Sciatic nerve (tissue), 2 donors: ENCODE measurements at places on chromosomes 16 and 17.

DNA sequence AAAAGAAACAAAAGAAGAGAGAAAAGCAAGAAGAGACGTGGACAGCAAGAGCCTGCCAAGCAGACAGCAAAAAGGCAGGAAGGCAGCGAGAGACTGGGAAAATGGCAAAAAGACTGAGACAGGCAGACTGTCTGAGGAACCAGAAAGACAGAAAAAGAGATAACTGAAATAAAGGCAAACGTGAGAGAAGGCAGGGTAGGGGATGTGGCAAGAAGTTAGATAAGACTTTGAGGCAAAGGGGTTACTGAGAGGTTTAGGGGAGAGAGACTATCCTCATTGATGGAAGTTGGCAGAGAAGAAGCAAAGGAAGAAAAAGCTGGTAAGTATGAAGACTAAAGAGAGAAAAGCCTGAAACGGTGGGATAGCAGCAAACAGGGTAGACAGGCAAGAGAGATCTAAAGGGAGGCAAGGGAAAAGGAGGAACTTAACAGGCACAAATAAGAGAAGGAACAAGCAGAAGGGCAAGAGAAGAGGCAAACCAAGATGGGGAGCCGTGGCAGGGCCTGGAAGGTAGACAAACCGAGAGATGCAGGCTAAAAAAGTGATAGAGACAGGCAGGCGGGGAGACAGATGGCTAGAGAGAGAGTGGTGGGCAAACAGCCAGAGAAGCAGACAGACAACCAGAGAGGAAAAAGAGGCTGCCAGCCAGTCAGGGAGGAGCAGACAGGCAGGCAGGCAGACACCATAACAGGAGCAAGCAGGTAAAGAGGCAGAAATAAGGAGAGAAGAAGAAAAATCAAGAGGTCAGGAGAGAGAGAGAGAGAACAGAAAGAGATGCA is 7.1 kb upstream of the CHD3 start:
- no peak for DNase-seq

- DNase-seq, result no peak
Observed at GRCh38 chr16:12334852-12335251, 358.3 kb downstream of the SNX29 start.

- DNase-seq, result no peak
Observed at GRCh38 chr16:68627951-68628425, 17.1 kb upstream of the CDH3 start.

GRCh38 chr17:46883871-46884520 is 32.6 kb downstream of the WNT9B start:
- no peak for DNase-seq

DNA sequence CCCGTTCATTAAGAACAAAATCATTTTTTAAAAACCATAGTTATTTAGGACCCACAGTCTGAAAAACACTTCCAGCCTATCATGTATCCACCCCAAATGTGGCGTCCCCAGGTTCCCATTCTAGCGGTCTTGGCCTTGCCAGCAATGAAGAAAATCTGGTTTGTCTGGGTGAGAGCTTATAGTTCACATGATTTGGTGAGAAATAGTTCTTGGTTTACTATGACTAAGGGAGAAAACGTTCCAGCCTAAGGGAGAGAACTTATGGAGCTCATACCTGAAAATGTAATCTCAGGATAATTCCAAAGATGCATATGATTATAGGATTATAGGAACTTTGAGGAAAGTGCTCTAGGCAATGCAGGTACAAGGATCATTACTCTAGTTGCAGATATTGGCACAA is 4.8 kb downstream of the MARVELD3 start:
- DNase-seq, result no peak

GRCh38 chr16:19294156-19294649 is 8.7 kb downstream of the CLEC19A start:
- DNase-seq, result peak; percentile 60

GRCh38 chr17:29929006-29929532 is 959 bp downstream of the SSH2 start:
- DNase-seq, result no peak

DNA sequence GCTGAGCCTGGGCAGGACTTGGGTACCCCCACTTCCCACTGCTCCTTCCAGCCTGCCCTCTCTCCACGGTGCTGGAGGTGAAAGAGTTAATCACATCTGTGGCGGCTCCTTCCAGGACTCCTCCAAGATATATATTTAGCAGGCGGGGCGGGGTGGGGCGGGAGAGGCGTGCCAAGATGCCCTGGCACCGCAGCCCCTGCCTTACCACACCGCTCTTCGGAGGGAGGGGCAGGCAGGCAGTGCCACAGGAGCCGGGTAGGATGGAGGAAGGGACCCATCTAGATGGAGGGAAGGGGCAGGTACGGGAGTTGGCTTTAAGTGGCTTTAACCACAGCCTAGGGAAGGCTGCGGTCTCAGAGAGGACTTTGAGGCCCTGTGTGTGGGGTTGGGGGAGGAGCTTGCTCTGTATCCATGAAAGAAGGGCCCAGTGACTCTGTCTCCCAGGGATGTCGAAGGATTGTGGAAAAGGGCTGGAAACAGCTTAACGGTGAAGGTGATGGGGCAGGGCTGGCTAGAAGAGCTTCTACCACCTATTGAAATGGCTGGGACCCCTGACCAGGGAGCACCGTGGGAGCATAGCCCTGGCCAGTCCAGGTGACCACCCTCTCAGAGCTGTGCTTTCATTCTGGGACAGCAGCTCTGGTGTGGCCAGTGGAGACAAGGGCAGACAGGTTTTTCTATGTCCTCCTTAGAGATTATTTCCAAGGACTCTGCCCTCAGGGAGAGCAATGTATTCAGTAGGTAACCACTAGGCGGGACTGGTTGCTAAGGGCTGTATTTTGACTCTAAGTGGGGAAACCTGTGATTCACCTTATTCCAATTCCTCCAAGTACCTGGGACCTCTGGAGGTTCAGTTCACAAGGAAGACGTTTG is 13.0 kb downstream of the GPR142 start:
- DNase-seq, result no peak

DNA sequence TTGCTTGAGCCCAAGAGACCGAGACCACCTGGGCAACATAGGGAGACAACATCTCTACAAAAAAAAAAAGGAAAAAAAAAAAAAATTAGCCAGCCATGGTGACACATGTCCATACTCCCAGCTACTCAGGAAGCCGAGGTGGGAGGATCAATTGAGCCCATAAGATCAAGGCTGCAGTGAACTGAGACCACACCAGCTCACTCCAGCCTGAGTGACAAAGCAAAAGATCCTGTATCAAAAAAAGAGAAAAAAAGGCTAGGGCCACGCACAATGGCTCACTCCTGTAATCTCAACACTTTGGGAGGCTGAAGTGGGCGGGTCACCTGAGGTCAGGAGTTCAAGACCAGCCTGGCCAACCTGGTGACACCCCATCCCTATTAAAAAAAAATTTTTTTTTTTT is 13.8 kb downstream of the SUMO2 start:
- DNase-seq, result peak; percentile 13

- no peak for DNase-seq
Observed at GRCh38 chr16:4826980-4827379, 20.1 kb downstream of the GLYR1 start.

GRCh38 chr16:54281535-54282201 is 4.9 kb downstream of the IRX3 start:
- DNase-seq, result peak; percentile 54

GRCh38 chr16:46833460-46833800 is 2.5 kb upstream of the C16orf87 start:
- no peak for DNase-seq

DNA sequence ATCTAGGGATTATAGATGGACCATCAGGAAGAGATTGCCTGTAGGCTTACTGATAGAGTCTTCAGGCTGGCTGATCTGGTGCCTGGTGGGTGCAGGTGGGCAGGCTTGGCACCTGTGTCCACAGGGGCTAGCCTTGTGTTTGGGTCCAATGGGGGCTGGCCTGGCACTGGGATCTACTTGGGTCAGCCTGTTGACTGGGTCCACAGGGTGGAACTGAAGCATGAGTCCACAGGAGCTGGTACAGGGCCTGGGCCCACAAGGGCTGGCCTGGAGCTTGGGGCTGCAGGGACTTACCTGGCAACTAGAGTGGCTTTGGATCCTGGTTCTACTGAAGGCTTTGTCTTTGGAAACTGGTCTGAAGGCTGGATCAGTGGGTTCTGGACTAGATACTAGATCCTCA is 1217.7 kb downstream of the CDH11 start:
- DNase-seq, result no peak

DNA sequence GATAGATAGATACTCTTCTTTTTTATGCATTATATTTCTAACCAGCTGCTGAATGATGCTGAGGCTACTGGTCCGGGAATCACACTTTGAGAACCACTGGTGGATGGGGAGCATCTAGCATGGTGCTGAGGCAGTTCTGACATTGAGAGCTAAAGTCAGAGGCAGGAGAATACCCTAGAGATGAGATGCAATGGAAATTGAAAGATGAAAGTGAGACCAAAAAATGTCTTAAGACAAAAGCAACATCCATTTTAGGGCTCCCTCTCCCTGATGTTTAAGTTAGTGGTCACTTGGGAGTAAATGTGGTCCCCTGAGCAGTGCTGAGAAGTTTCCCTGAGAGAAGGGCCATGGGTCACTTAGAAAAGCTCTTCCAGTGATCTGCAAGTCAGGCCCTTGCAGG is 6.8 kb downstream of the PCTP start:
- DNase-seq, result no peak

DNA sequence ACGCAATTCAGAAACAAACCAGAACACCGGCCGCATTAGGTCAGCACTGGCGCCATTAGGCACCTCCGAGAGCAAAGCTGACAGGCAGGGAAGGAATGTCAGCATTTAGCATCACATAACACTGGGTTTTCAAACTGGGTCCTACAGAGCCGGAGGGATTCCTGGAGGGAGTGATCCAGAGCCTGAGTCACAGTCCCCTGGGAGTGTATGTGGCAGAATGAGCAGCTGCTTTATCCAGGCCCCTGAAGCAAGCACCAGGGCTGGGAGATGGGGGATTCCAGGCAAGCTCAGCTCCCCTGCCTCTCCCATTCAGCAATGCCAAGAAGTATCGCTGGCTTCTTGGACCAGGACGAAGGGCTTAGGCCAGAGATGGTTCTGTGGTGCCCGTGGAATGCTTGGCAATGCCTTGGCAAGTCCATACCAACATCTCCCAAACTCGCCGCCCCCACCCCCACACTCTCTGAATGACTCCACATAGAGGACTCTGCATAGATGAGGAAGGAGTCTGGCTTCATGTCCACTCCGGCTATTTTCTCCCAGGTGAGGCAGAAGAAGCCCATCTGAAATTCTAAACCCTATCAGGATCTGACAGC is 20.4 kb downstream of the GAS7 start:
- no peak for DNase-seq

GRCh38 chr16:3873482-3874173 is 6.9 kb downstream of the CREBBP start:
- DNase-seq, result no peak

DNA sequence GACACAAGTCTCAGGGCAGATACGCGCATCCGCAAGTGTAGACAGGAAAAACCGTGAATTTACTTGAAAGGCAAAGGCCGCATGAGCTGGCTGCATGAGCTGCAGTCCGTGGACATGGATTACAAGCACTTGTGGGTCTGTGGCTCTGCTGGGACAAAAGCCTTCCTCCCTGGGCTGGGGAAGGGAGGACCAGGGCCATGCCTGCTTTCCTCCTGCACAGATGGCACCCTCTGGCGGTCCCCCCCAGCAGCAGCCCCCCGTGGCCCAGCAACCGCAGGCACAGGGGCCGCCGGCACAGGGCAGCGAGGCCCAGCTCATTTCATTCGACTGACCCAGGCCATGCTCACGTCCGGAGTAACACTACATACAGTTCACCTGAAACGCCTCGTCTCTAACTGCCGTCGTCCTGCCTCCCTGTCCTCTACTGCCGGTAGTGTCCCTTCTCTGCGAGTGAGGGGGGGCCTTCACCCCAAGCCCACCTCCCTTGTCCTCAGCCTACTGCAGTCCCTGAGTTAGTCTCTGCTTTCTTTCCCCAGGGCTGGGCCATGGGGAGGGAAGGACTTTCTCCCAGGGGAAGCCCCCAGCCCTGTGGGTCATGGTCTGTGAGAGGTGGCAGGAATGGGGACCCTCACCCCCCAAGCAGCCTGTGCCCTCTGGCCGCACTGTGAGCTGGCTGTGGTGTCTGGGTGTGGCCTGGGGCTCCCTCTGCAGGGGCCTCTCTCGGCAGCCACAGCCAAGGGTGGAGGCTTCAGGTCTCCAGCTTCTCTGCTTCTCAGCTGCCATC is 1.7 kb upstream of the MRPL12 start:
- DNase-seq, result no peak

- DNase-seq, result no peak
Observed at GRCh38 chr17:17525956-17526355, 29.8 kb upstream of the RASD1 start.

GRCh38 chr17:81583589-81584342 is 31.6 kb upstream of the FAAP100 start:
- no peak for DNase-seq

- no peak for DNase-seq
Observed at GRCh38 chr16:78381060-78381459, 281.6 kb downstream of the WWOX start.

GRCh38 chr16:23962001-23962400 is 126.2 kb downstream of the PRKCB start:
- no peak for DNase-seq

- peak; percentile 77 for DNase-seq
Observed at GRCh38 chr16:88437367-88437964, 15.6 kb upstream of the ZFPM1 start.

DNA sequence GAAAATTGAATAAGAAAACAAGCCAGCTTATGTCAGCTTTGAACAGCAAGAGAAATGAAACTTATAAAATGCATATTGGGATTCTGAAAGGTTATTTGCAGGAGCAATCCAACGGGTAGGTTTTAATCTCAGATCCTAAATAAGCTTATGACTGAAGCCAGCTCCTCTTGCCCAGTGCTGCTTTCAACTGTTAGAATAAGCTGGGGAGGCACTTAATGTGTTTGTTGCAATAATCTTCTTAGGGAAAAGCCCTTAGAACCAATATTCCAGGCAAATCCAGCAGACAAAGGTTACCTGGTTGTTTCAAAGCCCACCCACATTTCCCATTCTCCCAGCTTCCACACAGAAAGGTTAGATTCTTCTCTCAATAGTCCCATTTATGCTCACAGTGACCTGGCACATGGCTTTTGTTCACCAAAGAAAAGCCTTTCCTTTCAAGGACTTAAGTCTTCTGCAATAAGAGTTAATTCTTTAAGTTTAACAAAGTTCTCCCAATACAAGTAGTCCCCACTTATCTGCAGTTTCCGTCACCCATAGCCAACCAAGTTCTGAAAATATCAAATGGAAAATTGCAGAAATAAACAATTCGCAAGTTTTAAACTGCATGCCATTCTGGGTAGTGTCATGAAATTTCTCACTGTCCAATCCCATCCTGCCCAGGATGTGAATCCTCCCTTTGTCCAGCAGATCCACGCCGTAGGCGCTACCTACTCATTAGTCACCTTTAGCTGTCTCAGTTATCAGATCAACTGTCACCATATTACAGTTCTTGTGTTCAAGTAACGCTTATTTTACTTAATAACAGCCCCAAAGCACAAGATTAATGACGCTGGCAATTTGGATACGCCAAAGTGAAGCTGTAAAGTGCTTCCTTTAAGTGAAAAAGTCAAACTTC is 5.9 kb downstream of the TEX2 start:
- no peak for DNase-seq
